Activated CD4-positive, alpha-beta T cell treated with anti-CD3 and anti-CD28 coated beads for 1 hour (primary cell): ENCODE measurements at places on chromosomes 11 and 22.
A peak's percentile ranks its signal among the peaks of the same experiment; 100 is the strongest.

- no peak for DNase-seq
Observed at GRCh38 chr11:67119585-67120391, 725 bp downstream of the KDM2A start.

GRCh38 chr11:11044137-11044855 lies 186.4 kb upstream of the ZBED5 start:
- DNase-seq: no peak

GRCh38 chr22:24046024-24046423 lies 34.9 kb downstream of the CABIN1 start:
- no peak for DNase-seq

DNA sequence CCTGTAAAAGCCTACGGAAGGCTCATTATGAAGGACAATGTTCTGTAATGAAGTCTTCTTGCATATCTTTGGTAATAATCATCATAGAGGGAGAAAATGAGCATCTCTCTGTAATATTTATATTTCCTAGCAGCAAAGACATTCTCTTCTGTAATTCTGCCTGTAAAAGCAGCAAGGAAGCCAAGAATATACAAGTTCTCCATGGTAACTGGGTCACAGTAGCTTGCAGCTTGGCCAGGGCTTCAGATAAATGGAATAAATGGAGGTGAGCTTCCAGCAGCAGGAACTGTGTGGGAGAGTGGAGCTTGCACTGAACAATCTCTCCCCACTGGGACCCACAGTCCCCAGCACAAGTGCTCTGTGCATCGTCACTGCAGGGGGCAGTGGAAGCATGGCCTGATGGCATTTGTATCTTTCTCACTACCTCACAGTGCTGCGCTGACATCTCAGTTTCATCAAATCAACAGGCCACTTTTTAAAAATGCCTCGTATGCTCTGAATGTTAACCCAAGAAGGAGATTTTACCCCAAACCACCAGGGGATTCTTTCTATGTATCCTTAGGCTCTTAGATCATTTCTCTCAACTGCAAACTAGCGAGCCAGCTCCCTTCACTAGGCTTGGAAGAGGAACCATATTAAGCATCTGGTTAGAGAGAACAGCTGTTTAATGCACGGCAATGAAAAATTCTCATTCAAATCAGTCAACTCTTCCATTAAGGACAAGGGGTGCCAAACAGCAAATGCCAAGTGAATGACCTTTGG lies 1059.7 kb downstream of the OPCML start:
- no peak for DNase-seq

DNA sequence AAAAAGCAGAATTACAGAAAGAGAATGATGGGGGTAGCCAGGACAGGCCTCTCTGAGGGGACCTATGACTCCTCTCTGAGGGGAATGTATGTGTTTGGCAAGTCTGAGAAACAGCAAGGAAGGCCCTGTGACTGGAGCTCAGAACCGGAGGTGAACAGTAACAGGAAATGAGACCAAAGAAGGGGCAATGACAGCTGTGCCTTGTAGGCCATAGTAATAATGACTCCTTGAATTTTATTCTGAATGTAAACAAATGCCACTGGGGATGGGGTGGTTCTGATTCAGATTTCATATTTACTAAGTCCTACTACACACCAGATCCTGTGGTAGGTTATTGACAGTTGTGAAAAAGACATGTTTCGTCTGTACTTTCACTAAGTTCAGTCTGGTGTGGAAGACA lies 52.8 kb upstream of the APOA1 start:
- no peak for DNase-seq

DNA sequence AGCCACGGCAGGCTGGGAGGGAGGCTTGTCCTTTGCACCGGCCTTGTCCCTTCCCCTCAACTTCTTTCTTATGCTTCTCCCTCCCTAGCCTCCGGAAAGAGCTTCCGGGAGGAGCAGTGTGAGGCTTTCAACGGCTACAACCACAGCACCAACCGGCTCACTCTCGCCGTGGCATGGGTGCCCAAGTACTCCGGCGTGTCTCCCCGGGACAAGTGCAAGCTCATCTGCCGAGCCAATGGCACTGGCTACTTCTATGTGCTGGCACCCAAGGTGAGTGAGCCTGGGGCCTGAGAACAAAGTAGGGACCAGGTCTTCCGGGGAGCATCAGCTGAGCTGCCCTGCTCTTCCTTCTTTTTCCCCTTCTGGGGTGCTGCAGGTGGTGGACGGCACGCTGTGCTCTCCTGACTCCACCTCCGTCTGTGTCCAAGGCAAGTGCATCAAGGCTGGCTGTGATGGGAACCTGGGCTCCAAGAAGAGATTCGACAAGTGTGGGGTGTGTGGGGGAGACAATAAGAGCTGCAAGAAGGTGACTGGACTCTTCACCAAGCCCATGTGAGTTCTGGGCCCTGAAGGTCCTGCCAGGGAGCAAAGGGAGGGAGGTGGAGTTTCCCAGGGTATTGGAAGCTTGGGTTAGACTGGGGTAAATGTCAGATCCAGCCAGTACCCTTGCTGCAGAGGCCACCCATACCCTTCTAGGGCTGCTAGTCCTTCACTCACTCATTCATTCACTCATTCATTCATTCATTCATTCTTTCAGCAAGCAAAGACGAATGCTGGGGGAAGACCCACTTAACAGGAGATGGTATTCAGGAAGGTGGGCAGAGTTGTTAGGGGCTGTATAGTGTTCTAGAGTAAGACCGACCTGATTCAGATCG lies 22.6 kb downstream of the ADAMTS15 start:
- no peak for DNase-seq

DNA sequence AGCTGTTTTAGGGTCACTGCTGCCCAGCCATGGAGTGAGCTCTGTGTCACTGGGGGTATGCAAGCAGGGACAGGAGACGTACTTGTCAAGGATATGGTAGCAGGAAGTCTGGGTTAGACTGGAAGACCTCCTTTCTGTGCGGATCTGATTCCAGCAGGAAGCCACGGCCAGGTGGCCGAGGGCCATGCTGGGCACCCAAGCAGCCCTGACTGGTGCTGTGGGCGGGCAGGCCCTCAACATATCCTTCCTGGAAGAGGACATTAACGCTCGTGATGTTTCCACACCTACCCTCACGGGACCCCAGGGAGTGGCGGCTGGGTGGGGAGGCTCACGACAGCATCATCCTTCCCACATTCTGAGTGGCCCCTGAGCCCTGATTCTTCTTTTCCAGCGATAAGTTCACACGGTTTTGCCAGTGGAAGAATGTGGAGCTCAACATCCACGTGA lies 8.7 kb upstream of the ANKRD13D start:
- no peak for DNase-seq

- DNase-seq: no peak
Observed at GRCh38 chr11:44322243-44322642, 12.3 kb upstream of the ALX4 start.

- DNase-seq: no peak
Observed at GRCh38 chr11:102001657-102002338, 45.4 kb upstream of the CFAP300 start.

- no peak for DNase-seq
Observed at GRCh38 chr11:113974741-113975470, at the start of gene HTR3A. Gene HTR3A, plus strand, starts transcription at chr11:113975108. Its CDS starts 218 bp downstream, at chr11:113975326.

GRCh38 chr22:23688121-23688520 lies 2.7 kb upstream of the RGL4 start:
- DNase-seq: no peak

GRCh38 chr11:107265591-107266121 lies 192.0 kb downstream of the CWF19L2 start:
- no peak for DNase-seq

GRCh38 chr22:33817512-33818127 lies 102.7 kb downstream of the LARGE1 start:
- DNase-seq: no peak

DNA sequence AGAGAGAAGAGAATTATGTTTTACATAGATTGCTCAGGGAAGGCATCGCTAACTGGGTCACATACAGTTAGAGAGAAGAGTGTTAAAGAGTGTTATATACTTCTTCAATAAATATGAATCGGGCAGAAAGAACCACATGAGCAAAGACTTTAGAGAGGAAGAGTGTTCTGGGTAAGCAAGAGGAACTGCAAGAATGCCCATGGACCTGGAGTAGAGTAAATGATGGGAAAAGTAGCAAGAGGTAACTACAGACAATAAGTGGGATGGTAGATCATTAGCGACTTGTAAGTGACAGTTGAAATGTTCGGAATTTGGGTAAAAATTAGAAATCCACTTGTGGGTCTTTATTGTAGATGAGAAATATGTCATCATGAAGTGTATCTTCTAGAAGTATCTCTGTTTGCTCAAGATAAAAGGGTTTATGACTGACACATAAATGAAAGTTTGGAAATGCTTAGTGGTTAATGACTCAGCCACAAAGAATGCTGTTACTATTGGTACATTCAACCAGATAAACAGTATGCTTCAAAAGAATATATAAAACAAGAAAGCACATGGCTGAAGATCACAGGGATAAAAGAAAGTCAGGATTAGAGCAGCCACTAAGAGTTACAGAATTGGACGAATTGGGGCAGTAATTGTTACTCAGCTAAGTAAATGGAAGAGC lies 229.3 kb downstream of the CASP12 start:
- DNase-seq: no peak

DNA sequence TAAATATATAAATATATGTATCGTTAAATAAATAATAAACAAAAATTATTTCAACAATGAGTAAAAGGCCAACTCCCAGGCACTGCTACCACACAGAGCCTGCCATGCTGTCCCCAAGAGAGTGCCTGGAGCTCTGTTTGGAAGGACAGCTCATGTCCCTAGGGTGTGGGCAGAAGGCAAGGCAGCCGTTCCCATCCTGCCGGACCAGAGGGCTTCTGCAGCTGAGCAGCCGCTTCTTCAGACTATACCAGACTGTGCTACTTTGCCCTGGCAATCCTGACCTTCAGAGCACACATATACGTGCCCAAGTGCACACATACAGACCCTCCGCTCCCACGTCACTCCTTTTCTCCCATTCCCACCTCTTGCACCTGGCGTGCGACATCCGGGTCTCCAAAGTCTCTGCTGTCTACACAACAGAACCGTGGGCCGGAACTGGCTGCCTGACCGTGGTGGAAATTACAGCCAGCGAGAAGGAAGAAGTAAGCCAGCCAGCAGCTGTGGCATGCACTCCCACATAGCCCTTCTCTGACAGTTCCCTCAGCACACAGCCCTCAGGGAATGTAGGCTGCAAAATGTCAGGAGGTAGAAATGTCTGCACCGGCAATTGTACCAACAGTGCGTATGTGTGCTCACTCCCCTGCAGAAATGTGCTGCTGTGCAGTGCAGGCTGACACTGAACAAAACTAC lies 24.0 kb downstream of the PAX6 start:
- no peak for DNase-seq

DNA sequence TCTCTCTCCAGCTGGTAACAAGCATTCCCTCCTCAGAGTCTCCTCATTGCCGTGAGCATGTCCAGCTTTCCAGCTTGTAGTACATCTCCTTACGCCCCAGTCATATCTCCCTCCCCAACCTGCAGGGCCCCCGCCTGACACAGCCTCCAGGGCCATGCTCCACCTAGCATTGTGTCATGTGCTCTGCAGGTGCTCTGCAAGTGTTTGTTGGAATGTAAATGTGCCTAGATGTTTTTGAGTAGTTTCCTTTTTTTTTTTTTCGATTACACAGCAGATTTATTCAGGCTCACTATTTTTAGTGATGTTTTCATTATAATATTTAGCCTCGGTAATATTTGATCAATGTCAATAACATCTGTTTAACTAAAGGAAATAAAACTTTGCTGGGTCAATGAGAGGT lies 82.5 kb downstream of the NCAM1 start:
- no peak for DNase-seq

- DNase-seq: no peak
Observed at GRCh38 chr11:64239662-64240434, 1.0 kb upstream of the FKBP2 start.

GRCh38 chr11:27451244-27451965 lies 21.2 kb downstream of the LGR4 start:
- no peak for DNase-seq

- peak; percentile 75 for DNase-seq
Observed at GRCh38 chr22:50030297-50031188, 18.0 kb upstream of the IL17REL start.
